ENCODE measurements at places on chromosomes 12 and 14.
A peak's percentile ranks its signal among the peaks of the same experiment; 100 is the strongest.

GRCh38 chr14:91956616-91957015 is 9.1 kb upstream of the FBLN5 start:
- no peak for DNase-seq

GRCh38 chr12:28459481-28459880 is 269.2 kb downstream of the CCDC91 start:
- DNase-seq, result no peak

DNA sequence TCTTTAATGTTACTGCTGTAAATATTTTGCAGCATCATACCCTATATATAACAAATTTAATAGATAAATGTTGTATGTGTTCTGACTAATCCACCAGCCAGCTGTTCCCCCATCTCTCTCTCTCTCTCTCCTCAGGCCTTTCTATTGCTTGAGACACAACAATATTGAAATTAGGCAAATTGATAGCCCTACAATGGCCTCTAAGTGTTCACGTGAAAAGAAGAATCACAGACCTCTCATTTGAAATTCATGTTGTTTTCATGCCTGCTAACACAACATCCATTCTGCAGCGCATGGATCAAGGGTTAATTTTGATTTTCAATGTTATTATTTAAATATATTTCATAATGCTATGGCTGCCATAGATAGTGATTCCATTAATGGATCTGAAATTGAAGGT is 1.8 kb upstream of the FSCB start:
- DNase-seq, result no peak

DNA sequence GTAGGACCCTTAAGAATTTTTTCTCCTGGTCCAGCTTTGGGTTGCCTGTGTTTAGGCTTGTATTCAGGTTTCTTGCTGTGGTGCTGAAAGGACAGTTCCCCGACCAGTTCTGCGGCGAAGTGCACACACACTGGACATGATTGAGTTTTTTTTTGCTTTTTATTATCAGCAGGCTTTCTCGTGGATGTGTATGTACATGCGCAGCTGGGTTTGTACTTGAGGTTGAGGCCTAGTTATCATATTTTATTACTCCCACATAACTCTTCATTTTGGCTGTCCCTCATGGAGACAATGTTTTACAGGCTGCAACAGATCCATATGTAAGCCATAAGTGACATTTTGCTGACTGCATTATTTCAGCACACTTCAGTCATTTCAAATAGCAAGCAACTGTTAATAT is 2.5 kb downstream of the SCN8A start:
- peak; percentile 51 for DNase-seq

GRCh38 chr12:57869298-57869926 is 22.9 kb upstream of the CTDSP2 start:
- DNase-seq, result no peak

DNA sequence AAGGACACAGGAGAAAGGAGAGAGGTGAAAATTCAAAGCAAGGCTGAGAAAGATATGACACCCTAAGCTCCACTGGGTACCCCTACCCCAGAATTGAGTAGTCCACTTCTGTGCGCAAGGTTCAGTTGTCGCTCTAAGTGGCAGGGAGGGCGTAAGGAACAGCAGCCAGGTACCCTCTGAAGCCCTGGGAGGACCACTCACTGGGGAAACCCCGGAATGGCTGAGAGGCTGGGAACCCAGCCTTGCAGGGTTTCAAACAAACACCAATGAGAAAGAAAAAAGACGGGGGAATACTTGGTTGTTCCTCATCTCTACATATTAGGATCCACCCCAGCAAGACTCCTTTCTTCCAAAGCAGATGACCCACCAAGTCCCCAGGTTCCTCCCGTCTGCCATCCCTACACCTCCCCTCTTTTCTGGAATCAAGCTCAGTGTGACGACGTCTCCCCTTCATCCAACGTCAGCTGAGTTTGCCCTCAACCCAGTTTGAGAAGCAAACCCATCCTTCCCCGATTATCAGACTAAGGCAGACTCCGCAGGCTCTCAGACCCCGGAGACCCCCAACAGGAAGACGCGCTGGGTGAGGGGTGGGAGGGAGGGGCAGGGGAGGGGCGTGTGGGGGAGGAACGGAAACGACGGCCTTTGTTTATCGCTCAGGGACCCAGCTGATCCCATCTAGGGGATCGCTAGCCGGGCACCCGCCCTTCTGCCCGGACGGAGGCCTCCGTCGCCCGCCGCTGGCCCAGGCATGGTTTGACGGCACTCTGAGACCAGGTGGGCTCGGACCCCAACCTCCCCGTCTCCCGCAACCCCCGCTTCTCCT is 795 bp downstream of the LMBR1L start:
- no peak for DNase-seq

- no peak for DNase-seq
Observed at GRCh38 chr14:92886337-92886736, 36.6 kb upstream of the CHGA start.

GRCh38 chr12:106248312-106248845 is 559 bp upstream of the CKAP4 start:
- peak; percentile 62 for DNase-seq

- DNase-seq, result no peak
Observed at GRCh38 chr12:124898200-124898922, 16.1 kb downstream of the UBC start.

DNA sequence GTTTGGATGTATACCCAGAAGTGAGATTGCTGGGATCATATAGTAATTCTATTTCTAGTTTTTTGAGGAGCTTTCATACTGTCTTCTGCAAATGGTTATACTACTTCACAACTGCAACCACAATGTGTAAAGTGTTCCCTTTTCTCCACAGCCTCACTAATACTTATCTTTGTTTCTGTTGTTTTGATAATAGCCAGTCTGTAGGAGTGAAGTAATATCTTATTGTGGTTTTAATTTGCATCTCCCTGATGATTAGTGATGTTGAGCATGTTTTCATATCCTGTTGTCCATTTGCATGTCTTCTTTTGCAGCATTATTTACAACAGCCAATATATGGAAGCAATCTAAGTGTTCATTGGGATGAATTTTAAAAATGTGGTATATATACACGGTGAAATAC is 29.9 kb downstream of the GABARAPL1 start:
- DNase-seq, result no peak

- DNase-seq, result no peak
Observed at GRCh38 chr12:93185369-93185741, 192.4 kb upstream of the NUDT4 start.

- DNase-seq, result no peak
Observed at GRCh38 chr14:96215452-96216244, 11.0 kb downstream of the BDKRB2 start.

DNA sequence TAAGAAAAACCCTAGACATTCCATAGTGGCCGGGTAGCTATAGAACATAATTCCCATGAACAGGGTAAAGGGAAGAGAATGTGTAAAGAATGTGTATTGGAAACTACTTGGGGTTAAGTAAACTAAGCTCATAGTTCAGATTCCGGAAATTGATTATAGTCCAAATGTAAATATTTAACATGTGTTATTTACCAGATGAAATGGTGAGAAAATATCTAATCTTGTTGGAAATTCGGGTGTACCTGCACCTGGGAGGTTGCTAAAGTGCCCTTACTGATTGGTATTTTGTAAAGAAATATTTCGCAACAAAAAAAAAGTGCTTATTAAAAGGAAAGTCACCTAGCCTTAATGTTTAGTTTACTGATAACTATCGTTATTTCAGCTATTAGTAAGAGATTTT is 14.4 kb downstream of the RASSF9 start:
- no peak for DNase-seq

DNA sequence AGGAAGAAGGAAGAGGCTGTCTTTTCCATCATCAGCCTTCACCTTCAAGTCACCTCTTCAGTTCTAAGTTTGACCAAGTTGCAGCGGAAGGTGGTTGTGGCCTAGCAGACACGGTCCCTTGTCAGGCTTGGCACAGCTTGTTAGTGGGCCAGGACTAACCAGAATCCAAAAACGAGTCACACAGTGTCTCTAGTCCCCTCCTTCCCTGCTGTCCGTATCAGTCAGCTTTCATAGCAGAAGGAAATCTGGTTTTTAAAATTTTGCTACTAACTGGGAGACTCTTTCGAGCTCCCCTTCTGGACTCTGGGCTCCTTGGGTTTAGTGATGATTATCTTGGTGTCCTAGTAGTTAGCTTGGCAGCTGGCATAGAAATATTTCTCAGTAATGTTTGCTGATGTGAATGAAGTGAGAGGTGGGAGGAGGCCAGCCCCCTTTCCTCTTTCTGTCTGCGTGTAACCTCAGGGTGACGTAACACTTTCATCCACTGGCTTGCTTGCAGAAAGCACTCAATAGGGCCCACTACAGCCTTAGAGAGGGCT is 3.8 kb downstream of the ETV6 start:
- no peak for DNase-seq

GRCh38 chr12:21819678-21820077 is 45.2 kb upstream of the KCNJ8 start:
- no peak for DNase-seq

DNA sequence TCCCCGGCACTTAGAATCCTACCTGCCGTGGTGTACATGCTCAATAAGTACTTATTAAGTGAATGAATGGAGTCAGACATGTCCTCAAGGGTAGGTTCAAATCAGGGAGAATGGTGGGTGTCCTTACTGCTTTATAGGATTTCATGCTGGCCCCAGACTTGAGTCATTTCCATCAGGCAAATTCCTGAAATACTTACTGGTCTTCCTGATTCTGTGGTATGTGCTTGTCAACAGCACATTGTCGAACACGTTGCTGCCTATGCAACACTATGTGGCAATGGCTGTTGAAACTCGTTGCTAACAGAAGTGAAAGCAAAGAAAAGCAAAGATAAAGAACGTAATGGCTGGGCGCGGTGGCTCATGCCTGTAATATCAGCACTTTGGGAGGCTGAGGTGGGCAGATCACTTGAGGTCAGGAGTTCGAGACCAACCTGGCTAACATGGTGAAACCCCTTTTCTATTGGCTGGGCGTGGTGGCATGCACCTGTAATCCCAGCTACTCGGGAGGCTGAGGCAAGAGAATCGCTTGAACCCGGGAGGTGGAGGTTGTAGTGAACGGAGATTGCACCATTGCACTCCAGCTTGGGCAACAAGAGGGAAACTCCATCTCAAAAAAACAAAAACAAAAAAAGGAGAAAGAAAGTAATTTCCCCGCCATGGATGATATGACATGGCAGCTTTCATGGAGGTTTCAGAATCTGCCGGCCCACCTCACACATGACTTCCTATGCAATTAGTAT is 214.9 kb downstream of the ZFP36L1 start:
- peak; percentile 96 for DNase-seq

DNA sequence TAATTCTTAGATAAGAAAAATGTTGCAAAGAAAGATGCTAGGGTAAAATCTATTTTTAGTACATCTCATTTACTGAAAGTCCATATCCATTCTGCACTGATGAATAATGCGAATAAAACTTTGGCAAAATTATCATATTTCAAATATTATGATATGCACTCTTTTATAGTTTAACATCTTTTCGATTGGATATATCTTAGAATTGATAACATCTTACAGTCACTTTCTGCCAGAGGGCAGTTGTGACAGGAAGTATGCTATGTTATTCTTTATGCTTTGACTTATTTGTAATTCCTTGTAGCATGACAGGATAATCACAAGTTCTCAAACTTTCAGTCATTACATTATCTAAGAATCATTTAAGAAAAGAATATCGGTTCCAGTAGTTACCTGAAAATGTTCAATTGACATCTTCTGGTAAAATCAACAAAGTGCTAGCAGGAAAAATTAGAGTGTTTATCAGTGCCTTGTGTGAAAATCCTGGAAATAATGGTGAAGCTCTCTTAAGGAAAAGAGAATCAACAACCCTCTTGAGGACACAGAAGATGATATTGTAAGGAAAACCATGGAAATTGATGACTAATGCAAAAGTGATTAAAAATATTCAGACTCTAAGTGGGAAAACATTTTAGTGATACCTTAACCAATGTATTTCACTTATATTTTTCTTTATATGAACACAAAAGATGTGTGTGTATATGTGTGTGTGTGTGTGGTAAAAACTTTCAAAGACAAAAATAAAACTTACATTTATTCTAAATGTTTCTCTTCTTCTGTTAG is 95.5 kb downstream of the SLC6A15 start:
- no peak for DNase-seq

GRCh38 chr12:57025196-57025595 is 8.9 kb upstream of the TAC3 start:
- DNase-seq, result no peak

DNA sequence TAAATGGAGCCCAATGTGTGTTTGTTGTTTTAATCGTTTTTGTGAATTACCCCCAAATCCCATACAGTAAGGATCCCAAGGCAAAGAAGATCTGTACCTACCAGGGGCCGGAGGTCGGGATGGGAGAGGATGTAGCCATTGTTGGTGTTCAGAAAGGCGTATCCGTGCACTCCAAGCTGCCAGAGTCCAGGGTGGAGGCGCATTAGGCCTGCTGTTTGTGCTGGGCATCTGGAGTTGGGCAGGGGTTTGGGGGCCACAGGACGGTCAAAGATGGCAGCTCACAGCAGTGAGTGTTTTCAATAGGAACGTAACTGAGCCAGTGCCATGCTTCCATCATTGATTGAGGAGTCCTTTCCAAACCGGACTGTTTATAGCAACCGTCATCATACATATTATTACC is 40.2 kb downstream of the CACNA2D4 start:
- DNase-seq, result no peak

GRCh38 chr12:46579474-46579873 is 206.9 kb upstream of the SLC38A2 start:
- DNase-seq, result no peak

- DNase-seq, result peak; percentile 29
Observed at GRCh38 chr12:71415336-71416231, 24.0 kb upstream of the LGR5 start.

DNA sequence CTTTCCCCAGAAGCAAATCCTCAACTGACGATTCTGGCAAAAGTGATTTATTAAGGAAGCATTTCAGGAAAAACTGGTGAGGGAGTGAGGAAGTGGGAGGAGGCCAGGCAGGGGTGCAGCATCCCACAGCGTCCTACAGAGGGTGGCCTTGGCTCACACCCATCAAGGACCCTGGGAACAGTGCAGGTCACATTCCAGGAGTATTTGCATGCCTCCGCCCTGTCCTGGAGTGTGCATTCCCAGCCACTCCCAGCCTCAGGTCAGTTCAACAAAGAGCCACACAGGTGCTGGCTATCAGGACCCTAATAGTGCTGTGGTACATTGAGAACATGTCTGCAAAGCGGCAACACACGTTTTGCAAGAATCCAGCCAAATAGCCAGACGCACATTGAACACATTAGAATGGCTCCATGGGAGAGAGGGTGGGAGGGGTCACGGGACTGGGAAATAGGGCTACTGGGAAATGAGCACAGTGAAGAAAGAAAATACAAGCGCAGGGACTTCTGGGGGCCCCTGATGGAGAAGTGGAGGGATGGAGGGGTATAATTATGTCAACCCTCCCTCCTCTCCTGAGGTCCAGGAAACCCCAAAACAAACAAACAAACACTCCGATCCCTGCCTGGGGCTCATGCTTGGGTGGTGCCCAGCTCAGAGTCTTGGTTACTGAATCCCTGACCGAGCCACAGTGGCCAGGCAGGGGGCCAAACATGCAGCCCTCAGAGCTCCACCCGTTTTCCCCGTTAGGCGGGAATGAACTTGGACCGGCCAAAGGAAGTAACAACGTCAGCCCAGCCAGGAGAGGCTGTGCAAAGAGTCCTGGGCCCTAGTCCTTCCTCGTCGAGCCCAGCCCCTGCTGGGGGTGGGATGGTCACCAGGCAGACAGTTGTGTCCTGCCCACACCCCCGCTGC is 36.5 kb downstream of the CMKLR1 start:
- DNase-seq, result no peak
